Left lobe of liver (tissue), 2 donors: ENCODE measurements at places on chromosomes 13 and 19. TPM values are rescaled to one million over a fixed set of nuclear protein-coding genes. Genes with fewer than 3 reads are reported as not detected.

Gene ZNF765
- 3.9 TPM for total RNA-seq

Gene ZNF600
- 3.1 TPM for total RNA-seq

Gene C19orf73
- total RNA-seq, result 2.2 TPM

Gene CGB1
- total RNA-seq, result not detected

Gene MUC16
- total RNA-seq, result not detected

Gene EFNB2
- total RNA-seq, result 4.3 TPM

Gene ITGBL1
- 0.81 TPM for total RNA-seq

Gene CFAP97D2
- total RNA-seq, result not detected

Gene NTF4
- total RNA-seq, result not detected

Gene PTH2
- not detected for total RNA-seq

Gene HS6ST3
- not detected for total RNA-seq

Gene PCDH9
- 2.4 TPM for total RNA-seq

Gene LIPE
- total RNA-seq, result 0.83 TPM

Gene PROZ
- 50.2 TPM for total RNA-seq

Gene ZNF580
- 7.5 TPM for total RNA-seq

Gene AMER2
- total RNA-seq, result not detected

Gene ATP4B
- total RNA-seq, result not detected

Gene ZFR2
- not detected for total RNA-seq

Gene KLC3
- total RNA-seq, result not detected

Gene GAPDHS
- not detected for total RNA-seq

Gene SNRPD2
- 91.2 TPM for total RNA-seq

Gene DHDH
- total RNA-seq, result 0.23 TPM

Gene MEF2B
- total RNA-seq, result 2.8 TPM

Gene GFY
- total RNA-seq, result not detected

Gene ZNF444
- 58.5 TPM for total RNA-seq

Gene TMEM143
- 19.0 TPM for total RNA-seq

Gene IGFLR1
- 30.8 TPM for total RNA-seq

Gene USHBP1
- 1.6 TPM for total RNA-seq

Gene IGFL1
- total RNA-seq, result not detected

Gene CERS1
- total RNA-seq, result 0.08 TPM

Gene ZNF726
- total RNA-seq, result 0.63 TPM

Gene GARIN5A
- total RNA-seq, result 1.8 TPM

Gene ZNF525
- total RNA-seq, result 1.2 TPM

Gene C19orf25
- 19.2 TPM for total RNA-seq

Gene IGFL3
- not detected for total RNA-seq

Gene EFNA2
- 8.6 TPM for total RNA-seq

Gene TEAD2
- 5.1 TPM for total RNA-seq

Gene SLC1A6
- not detected for total RNA-seq

Gene FREM2
- total RNA-seq, result 2.0 TPM

Gene KHSRP
- total RNA-seq, result 75.1 TPM

Gene WDR88
- total RNA-seq, result not detected

Gene DKKL1
- not detected for total RNA-seq

Gene ZNF225
- 1.8 TPM for total RNA-seq

Gene TSKS
- total RNA-seq, result 0.30 TPM

Gene ZNF540
- 1.7 TPM for total RNA-seq

Gene RAB3A
- total RNA-seq, result 2.1 TPM

Gene ZNF266
- total RNA-seq, result 6.4 TPM

Gene DACH1
- 1.2 TPM for total RNA-seq

Gene PTGER1
- 0.13 TPM for total RNA-seq

Gene LILRA2
- 1.6 TPM for total RNA-seq

Gene CCL25
- total RNA-seq, result 0.30 TPM

Gene PTGIR
- 3.0 TPM for total RNA-seq

Gene LATS2
- total RNA-seq, result 11.6 TPM

Gene CALR3
- not detected for total RNA-seq

Gene KLHL1
- not detected for total RNA-seq

Gene MAMSTR
- 0.23 TPM for total RNA-seq

Gene RASAL3
- total RNA-seq, result 1.9 TPM

Gene LILRA1
- total RNA-seq, result 0.60 TPM

Gene POU2F2
- 0.83 TPM for total RNA-seq
